ENCODE measurements at places on chromosomes 3 and 15.

- DNase-seq = no peak
These were observed 347.3 kb downstream of the ZIC1 start for GRCh38 chr3:147756476-147756875.

GRCh38 chr3:187821616-187822317 lies 76.5 kb upstream of the BCL6 start:
- DNase-seq = no peak

DNA sequence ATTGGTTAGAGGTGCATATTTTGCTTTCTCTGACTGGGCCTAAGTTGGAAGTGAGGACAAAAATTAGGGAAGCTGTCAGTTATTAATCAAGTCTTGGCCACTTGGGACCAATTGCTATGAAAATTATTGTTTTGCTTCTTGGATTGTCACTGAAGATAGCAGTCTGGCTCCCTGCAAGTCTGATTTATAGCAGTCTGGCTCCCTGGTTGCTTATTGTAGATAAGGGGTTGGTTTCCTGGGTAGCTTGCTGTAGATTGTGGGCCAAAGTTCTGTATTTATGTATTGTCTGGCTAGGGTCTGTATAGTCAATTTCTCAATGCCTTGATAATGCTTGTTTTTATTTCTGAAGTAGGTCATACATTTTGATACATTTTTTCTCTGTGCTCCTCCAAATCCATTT lies 13.3 kb upstream of the DRD3 start:
- DNase-seq = no peak

DNA sequence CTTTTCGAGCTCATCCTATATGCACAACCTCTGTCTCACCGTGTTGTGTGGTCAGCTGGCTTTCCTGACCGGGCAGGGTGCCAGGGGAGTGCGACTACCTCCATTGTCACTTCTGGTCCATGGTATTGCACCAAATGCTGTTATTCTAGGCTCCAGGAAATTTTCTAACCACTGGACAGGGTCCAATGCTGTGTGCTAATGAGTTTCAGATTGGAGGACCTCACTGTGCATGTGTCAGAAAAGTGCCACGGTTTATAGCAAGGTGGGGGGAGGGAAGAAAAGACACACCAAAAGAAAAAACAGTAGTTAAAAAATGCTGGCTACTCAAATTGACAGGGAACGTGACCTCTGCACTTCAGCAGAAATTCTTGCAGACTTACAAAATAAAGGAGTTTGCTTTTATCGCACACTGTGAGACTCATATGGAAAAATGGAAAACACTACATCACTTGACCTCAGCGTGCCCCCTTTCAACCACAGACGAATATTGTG lies 480.1 kb downstream of the FOXP1 start:
- no peak for DNase-seq

GRCh38 chr3:168273036-168273435 lies 177.3 kb upstream of the GOLIM4 start:
- DNase-seq = no peak

GRCh38 chr3:38031022-38031994 lies 1.9 kb upstream of the PLCD1 start:
- DNase-seq = no peak

GRCh38 chr15:43913026-43913780 lies 86.4 kb downstream of the WDR76 start:
- no peak for DNase-seq

GRCh38 chr3:53948174-53948573 lies 56.5 kb upstream of the SELENOK start:
- no peak for DNase-seq

DNA sequence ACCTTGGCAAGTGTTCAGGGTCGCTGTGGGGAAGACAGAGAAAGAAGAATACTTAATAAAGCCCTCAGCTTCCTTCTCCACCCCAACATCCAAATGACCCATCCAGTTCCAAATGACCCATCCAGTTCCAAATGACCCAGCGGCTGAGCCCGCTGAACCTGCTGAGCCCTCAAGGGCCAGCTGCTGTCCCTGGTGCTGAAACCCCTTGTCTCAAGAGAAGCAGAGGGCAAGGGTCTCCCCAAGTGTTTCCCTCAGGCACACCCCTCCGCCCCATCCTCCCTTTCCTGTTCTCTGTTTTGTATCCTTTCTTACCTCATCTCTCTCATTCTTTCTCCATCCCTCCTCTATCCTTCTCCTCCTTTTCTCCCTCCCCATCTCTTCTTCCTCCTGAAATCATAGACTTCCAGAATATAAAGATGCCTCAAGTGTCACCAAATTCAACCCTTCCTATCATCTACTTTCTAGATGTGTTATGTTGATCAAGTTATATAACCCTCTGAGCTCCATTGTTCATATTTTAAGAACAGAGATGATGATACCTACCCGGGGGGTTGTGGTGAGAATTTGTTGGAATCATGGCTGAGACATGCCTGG lies 29.0 kb downstream of the CCDC33 start:
- DNase-seq = peak; percentile 30

DNA sequence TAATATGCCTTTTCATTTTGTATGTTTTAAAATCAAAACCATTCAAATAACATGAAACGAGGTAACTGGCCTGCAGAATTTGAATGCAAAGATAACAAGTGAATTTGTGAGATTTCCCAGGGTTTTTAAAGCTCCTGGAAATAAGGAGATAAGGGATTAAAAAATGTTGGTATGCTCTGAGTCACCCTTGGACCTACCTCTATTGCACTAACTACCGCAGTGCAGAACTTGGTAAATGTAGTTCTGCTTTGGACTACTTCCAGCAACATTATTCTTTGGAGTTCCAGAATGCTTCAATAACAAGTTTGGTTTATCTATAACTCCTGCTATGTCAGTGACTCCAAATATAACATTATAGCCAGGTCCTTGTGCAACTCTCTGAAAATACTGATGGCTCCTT lies 201.7 kb downstream of the GAP43 start:
- no peak for DNase-seq

- DNase-seq = no peak
These were observed 8.9 kb downstream of the GYG1 start for GRCh38 chr3:149000206-149000745.

DNA sequence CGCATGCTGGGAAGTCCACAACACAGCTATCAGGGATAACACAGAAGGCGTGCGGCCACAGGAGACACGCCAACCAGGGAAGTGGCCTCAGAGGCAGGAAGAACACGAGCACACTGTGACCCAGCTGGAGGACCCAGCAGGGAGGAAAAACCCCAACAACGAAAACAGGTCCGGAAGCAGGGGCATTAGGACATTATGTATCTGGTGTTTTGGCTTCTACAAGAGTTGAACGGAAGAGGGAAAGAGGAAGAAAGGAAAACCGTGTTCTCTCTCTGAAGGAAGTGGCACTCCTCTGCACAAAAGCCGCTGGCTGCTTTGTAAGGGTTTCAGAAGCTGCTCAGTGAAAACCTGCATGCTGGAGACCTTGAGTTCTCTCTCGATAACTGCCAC lies 61.8 kb downstream of the HACD2 start:
- DNase-seq = no peak

GRCh38 chr15:25694239-25694584 lies 168.9 kb downstream of the ATP10A start:
- no peak for DNase-seq

DNA sequence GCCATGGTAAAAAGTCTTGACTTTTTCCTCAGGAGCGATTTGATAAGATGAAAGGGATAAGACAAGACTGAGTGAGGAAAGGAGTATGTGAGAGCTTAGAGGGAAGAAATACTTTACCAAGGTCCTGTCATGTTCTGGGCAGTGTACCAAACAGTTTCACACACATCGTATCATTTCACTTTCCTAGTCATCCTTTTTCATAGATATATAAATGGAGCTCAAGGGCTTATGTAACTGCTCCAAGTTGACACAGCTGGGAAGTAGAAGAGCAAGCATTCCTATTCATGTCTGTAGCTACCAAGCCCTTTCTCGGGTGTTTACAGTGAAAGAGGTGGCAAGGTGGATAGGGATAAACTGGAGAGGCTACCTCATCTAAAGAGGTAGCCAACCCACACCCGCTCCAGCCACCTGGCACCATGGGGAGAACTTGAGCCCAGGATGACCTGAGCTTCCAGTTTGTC lies 57.4 kb downstream of the MRPS25 start:
- no peak for DNase-seq

GRCh38 chr15:92909136-92909781 lies 9.1 kb downstream of the CHD2 start:
- no peak for DNase-seq

- peak; percentile 91 for DNase-seq
These were observed at the start of gene FBXL2 for GRCh38 chr3:33277193-33277882. FBXL2 (plus strand) TSS chr3:33277442; CDS start chr3:33277513, 71 bp downstream.

GRCh38 chr3:47583320-47584075 lies 4.8 kb upstream of the CSPG5 start:
- DNase-seq = no peak
